ENCODE measurements at places on chromosomes 12 and 14.

DNA sequence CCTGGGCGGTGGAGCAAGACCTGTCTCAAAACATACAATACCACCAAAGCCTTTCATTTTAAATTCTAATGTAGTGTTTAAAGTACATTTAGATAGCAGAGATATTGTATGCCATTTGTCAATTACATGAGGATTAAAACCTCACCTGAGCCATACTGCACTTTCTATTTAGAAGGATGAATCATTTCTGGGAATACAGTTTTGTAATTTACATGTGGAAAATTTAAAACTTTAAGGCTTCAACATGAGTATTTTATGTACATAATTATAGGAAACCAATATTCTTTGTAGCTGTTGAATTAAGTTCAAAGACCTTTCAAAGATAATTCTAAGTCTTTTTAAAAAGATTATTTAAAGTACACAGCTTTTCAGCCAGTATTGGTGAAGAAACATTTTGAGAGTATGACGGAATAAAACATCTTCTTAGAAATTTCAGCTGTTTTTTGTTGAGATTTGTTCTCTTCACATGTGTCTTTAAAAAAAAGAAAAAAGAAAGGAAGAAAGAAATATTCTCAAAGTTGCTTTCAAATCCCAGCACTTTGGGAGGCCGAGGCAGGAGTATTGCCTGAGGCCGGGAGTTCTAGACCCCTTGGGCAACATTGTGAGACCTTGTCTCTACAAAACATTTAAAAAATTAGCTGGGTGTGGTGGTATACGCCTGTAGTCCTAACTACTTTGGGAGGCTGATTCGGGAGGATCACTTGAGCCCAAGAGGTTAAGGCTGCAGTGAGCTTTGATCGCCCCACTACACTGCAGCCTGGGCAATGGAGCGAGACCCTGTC, 34.5 kb upstream of the CCT2 start:
- DNase-seq = no peak

DNA sequence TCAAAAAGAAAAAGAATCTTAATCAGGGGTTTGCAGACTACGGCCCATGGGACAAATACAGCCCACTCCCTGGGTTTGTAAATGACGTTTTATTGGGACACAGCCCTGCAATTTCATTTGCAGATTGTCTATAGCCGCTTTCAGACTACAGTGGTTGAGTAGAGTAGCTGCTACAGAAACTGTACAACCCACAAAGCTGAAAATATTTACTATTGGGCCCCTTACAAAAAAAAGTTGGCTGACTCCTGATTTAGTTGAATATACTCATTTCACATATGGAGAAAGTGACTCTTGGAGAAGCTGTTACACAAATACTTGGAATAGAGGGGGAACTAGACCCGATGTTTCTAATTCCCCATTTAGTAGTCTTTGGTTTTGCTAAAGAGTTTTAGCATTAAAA, 162.5 kb upstream of the NOS1 start:
- no peak for DNase-seq

DNA sequence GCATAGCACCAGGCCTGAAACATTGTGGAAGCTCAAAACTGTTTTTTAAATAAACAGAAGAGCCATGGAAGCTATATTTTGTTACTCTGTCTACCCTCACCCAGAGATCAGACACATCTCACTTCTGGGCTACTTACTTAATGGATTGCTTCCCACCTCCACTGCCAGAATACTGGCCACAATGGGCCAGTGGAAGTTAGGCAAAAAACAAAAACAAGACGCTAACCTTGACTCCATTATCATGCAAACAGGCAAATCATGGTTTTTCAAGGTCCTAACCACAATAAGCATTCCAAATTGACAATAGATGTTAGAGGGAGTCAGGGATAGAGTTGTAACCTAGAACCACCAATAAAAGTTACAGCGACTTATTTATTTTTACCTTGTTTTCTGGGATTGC, 52.7 kb upstream of the PTCSC3 start:
- no peak for DNase-seq

DNA sequence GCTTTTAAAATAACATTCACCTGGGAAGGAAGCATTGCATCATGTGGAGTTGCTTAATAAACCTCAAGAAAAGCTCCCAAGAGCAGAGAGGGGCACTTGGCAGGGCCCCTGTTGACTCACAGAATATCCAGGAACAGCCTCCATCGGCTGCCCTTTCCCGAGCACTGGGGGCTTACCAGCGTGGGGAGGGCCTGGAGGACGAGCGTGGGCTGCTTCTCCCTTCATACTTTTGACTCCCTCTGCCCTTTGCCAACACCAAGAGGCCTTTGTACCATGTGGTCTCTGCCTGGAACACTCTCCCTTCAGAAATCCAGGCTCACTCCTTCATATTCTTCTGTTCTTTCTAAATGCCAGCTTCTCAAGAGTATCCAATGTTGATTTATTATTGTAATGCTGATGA, 492.1 kb upstream of the TMEM132C start:
- DNase-seq = no peak

GRCh38 chr12:4086481-4086880, 187.1 kb upstream of the CCND2 start:
- DNase-seq = no peak

DNA sequence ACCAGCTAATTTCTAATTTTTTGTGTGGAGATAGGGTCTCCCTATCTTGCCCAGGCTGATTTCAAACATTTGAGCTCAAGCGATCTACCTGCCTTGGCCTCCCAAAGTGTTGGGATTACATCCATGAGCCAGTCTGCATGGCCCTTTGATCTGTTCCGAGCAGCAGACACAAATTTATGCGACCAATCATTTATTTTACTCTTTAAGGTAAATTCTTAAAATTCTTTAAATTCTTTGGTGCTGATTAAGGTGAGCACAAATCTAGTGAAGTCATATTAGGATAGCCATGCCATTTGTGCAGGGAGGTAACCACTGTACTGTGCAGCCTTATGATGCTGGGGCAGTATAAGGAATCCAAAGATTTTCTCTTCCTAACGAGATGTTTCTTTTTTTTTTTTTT, 135.7 kb downstream of the SRGAP1 start:
- no peak for DNase-seq

- DNase-seq = no peak
These were observed 485 bp upstream of the PNMA1 start for GRCh38 chr14:73714656-73715081.

DNA sequence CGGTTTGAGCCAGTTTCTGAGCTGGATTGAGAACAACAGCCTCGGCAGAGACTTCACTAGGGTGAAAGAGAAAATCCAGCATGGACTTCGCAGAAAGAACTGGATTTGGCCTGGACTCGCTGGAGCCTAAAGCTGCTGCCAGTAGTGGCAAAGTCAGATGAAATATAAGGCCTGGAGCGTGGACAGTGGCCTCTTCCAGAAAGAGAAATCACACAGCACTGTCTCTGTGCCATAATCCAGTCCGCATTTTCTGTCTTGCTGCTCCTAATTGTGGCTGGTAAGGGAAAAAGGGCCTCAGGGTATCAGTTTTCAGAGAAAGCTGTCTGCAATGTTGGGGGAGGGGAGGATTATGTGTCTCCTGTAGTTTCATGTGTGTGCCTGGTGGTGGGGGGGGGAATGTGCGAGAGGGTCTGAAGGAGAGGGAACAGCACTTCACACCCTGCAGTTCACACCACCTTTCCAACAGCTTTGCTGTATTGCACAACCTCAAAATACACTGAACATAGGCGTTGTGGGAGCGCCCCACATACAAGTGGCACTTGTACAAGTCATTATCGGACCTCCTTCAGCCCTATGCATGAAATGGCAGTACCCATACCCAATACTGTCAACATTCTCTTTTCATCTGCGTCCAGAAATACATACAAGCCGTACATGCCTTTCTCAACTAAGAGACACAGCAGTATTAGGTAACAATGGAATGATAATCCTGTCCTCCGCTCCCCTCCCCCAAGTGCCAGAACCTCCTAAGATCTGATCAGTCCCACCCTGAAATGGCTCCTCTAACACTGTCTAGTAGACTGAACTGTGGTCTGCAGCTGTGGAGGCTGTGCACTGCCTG, 107.5 kb upstream of the ATF7IP start:
- peak; percentile 15 for DNase-seq

- DNase-seq = no peak
These were observed 127.6 kb upstream of the TRHDE start for GRCh38 chr12:72144553-72144952.

- no peak for DNase-seq
These were observed 334.2 kb upstream of the RPL10L start for GRCh38 chr14:46985529-46986380.

- DNase-seq = no peak
These were observed 376.6 kb upstream of the TBX3 start for GRCh38 chr12:115060477-115061168.

GRCh38 chr12:113667676-113668356, 196.1 kb upstream of the LHX5 start:
- DNase-seq = no peak
